Thymus (tissue), 14 donors: ENCODE measurements at places on chromosomes 11 and 22. TPM values are rescaled to one million over a fixed set of nuclear protein-coding genes. Genes with fewer than 3 reads are reported as not detected.

Gene CHKB
- 65.6 TPM for total RNA-seq

Gene CYTH4
- total RNA-seq = 24.7 TPM

Gene MIAT
- total RNA-seq = 1.1 TPM

Gene LSP1
- 179 TPM for total RNA-seq

Gene MIF
- total RNA-seq = 400 TPM

Gene PIH1D2
- 1.6 TPM for total RNA-seq

Gene ABTB2
- 1.6 TPM for total RNA-seq

Gene CNTF
- total RNA-seq = 0.66 TPM

Gene SCGB1C1
- not detected for total RNA-seq

- DNase-seq = no peak
- no peaks in the 10 kb centered on the region for H3K36me3 ChIP-seq
- H3K4me3 ChIP-seq = no peak overlapping the region
- H3K4me1 ChIP-seq = no peaks in the 10 kb centered on the region
These were observed 61.4 kb upstream of the FADD start for GRCh38 chr11:70141486-70142220.

- DNase-seq = no peak
- no peaks in the 10 kb centered on the region for H3K36me3 ChIP-seq
- H3K4me3 ChIP-seq = no peak overlapping the region
- H3K4me1 ChIP-seq = peaks cover 3% of the 10 kb centered on the region
- no peaks in the 10 kb centered on the region for H3K27me3 ChIP-seq
These were observed 81.3 kb upstream of the TP53I11 start for GRCh38 chr11:45031912-45032519.

GRCh38 chr11:1203505-1204271 lies 19.2 kb upstream of the MUC5B start:
- H3K4me3 ChIP-seq = no peak overlapping the region
- H3K27ac ChIP-seq = no peak overlapping the region
- no peaks in the 10 kb centered on the region for H3K36me3 ChIP-seq
- no peaks in the 10 kb centered on the region for H3K4me1 ChIP-seq

DNA sequence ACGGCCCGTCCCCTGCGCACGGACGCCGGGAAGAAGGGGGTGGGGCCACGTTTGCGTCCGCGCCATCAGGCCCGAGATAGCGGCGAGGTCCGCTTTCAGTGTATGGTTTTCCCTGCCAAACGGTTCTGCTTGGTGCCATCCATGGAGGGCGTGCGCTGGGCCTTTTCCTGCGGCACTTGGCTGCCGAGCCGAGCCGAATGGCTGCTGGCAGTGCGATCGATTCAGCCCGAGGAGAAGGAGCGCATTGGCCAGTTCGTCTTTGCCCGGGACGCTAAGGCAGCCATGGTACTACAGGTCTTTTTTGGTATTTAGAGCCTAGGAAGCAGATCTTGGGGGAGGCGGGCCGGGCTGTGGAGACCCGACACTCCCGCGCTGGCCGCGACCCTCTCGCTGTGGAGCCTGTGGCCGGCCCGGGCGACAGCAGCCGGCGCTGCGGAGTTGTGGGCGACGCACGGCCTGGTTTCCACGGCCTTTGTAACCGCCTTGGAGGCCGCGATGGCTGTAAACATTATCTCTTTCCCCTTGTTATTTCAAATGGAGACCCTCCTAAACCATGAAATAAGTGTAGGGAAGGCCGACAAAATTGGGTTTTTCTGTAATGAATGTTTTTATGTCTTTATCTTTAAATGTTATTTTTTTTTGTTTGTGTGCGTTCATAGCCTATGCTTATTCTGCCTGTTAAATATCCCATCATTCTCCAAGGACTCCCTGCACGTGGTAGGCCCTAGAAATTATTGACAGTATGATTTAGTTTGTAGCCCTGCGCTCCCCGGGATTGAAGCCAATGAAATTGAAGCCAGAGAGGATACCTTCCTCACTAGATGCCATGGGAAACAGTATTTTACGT lies at the start of gene AASDHPPT:
Gene AASDHPPT (plus strand): TSS at position 54 of the 847 bp plus-strand sequence. CDS start 49 bp downstream, at position 103.
- peak within 1 kb of the TSS; percentile 85 for H3K4me3 ChIP-seq
- no peaks in the 10 kb centered on the region for H3K27me3 ChIP-seq
- H3K4me1 ChIP-seq = peaks cover 5% of the 10 kb centered on the region
- H3K27ac ChIP-seq = peak within 1 kb of the TSS; percentile 95

DNA sequence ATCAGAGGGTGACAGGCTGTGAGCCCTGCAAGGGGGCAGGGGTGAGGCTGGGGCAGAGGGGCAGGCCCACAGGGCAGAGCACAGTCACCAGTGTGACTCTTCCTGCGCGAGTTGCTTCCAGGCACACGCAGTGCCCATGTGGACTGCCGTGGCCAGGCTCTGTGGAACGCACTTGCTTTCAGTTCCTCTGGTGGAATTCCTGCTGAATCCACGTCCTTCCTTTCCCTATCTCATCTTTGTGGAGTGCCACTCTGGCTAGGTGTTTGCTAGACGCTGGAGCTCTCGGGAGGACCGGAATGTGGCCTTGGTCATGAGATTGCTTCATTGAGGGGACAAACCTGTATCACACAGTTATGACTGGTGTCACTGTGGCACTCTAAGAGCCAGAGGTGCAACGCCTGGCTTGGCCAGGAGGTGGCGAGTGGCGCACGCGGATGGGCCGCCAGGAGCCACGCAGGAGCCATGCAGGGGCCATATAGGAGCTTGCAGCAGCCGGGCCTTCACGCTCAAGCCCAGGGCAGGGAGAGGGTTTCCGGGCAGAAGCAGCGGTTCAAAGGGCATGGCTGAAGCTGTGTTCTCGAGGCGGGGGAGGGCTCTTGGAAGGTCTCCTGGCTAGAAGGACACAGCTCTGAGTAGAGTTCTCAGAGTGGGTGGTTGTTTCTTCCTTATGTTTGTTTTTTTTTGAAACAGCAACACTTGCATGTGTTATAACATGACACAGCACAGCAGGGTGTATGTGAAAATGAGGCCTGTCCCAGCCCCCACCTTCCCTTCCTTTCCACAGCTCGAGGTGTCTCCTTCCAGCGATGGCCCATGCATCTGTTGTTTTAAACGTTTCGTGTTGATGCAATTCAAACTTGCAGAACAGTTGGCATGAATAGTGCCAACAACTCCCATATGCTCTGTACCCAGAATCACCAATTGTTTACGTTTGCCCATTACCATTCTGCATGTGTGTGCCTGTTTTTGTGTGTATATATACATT lies 36.2 kb downstream of the TBC1D22A start:
- H3K4me3 ChIP-seq = no peak overlapping the region
- no peak overlapping the region for H3K27ac ChIP-seq
- DNase-seq = peak; percentile 74
- no peaks in the 10 kb centered on the region for H3K27me3 ChIP-seq
- H3K4me1 ChIP-seq = peaks cover 6% of the 10 kb centered on the region
- H3K36me3 ChIP-seq = peaks cover 46% of the 10 kb centered on the region

DNA sequence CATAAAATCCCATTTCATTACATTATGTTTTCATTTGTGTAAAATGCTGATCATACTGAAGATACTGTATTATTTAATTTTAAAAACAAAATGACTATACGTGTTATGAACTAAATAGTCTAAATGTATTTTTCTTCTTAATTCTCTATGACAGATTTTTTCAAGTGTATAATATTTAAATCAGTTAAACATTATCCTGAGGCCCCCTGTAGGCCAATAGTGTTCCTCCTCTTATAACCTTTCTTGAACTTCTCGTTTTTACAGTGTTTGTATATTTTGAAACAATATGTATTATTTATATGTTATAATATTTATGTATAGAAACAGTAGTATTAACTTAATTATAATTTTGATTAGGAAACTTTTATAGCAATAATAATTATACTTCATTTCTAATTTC lies 151.1 kb upstream of the CHORDC1 start:
- H3K27ac ChIP-seq = no peak overlapping the region
- H3K27me3 ChIP-seq = no peaks in the 10 kb centered on the region
- H3K4me3 ChIP-seq = no peak overlapping the region
- no peak for DNase-seq

GRCh38 chr11:34298871-34299270 lies 58.9 kb downstream of the ABTB2 start:
- peaks cover 26% of the 10 kb centered on the region for H3K4me1 ChIP-seq
- no peak overlapping the region for H3K4me3 ChIP-seq
- no peaks in the 10 kb centered on the region for H3K27me3 ChIP-seq
- no peak overlapping the region for H3K27ac ChIP-seq

- no peaks in the 10 kb centered on the region for H3K4me1 ChIP-seq
- H3K36me3 ChIP-seq = no peaks in the 10 kb centered on the region
These were observed 165.0 kb upstream of the TRPC6 start for GRCh38 chr11:101748572-101749344.

DNA sequence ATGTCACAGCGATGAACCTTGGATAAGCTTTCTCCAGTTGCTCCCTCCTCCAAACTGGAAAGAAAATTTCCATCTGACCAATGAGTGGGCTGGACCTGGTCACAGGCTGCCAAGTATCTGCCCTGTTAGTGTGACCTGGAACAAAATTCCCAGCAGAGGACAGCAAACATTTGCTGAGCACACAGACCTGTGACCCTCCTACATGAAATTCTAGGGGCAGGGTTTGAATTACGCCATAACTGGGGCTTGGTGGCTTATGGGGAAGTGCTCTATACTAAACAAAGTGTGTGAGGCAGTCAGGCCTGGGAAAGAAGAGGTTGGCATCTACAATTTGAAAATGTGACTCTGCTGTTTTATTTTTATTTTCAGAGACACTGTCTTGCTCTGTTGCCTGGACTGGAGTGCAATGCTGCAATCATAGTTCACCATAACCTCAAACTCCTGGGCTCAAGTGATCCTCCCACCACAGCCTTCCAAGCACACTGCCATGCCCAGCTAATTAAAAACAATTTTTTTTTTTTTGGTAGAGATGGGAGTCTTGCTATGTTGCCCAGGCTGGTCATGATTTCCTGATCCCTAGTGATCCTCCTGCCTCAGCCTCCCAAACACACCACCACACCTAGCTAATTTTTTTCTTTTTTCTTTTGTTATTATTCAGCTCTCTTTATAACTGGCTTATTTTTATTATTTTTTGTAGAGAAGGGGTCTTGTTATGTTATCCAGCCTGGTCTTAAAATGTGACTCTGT lies 13.6 kb upstream of the XBP1 start:
- no peak overlapping the region for H3K27ac ChIP-seq
- no peaks in the 10 kb centered on the region for H3K27me3 ChIP-seq
- no peaks in the 10 kb centered on the region for H3K36me3 ChIP-seq
- peaks cover 99% of the 10 kb centered on the region for H3K4me1 ChIP-seq
- H3K4me3 ChIP-seq = no peak overlapping the region
- DNase-seq = no peak
